ENCODE measurements at places on chromosomes 2 and 18.

- DNase-seq: no peak
These were observed 162.6 kb downstream of the PDE11A start for GRCh38 chr2:177909962-177910361.

DNA sequence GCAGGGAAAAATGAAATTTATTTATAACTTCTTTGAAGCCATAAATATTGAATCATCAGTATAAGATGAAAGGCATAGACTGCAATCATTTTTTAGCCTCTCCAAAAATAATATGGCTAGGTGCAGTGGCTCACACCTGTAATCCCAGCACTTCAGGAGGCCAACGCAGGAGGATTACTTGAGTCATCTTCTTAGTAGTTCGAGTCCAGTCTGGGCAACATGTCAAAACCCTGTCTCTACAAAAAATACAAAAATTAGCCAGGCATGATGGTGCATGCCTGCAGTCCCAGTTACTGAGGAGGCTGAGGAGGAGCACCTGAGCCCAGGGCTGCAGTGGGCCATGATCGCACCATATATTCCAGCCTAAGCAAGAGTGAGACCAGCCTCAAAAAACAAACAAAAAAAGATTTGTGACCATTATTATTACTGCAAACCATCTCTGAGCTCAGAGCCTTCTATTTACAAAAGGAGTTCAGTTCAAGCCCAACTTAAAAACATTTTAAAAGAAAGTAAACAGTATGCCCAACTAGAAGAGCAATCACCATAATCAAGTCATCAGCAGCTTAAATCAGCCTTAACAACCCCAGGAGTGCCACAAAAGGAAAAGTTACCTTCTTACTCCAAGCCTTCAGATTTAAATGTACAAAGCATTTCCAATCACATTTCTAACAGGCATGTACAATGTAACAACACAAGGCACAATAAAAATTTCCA lies 37.5 kb downstream of the KCNG3 start:
- no peak for DNase-seq

DNA sequence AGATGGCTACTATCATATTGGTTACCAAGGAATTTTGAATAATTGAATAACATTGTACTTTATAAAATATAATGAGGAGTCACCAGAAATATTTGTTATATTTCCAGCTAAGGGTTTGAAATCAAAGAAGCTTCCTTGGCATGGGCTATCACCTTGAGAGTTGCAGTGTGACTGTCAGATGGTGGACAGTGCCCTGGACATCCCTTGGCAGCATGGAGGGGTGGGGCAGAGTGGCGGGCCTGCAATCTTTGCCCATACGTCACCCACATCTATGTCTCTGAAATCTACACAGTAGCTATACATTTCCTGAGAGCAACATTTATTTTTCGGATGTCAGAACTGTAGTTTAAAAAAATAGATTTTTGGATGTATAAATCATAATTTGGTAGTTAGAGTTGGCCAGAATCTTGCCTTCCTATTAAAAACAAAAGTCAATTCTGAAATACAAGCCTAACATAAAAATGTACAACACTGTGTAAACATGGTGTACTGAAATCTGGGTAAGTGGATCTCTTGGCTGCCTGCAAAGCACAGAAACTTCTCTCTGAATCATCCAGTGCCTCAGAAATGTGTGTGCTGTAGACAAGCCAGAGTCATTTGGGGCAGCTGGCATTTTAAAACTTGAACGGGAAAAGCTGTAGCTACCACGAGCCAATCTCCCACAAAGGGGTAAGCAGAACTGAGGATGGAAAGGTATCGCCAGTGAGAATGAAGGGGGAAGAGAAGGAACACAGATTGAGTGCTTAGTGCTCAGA lies 124.2 kb upstream of the ARHGAP28 start:
- DNase-seq: no peak

- no peak for DNase-seq
These were observed 50.9 kb downstream of the ADNP2 start for GRCh38 chr18:80159713-80160636.

- no peak for DNase-seq
These were observed 177.4 kb downstream of the ASXL3 start for GRCh38 chr18:33755391-33755790.

DNA sequence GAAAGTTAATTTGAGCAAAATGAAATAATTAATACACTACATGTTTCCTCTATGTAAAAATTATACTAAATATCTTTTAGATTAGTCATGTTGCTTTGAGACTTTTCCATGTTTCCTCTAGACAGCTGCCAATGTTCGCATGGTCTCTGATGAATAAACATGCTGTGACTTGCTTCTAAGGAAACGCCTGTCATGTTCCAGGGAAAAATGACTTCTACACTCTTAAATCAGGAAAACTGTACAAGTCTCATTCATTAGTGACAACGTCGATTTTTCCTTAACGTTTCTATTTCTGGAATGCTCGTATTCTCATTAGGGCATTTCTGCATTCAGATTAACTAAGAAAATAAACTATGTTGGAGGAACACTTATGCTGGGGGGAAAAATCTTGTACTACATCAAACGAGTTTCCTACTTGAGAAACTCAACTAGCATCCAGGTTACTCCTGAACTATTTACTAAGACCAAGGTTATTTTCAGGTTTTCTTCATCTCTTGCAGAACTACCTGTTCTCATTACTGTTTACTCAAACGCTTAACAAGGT lies 1.6 kb downstream of the COBLL1 start:
- no peak for DNase-seq

DNA sequence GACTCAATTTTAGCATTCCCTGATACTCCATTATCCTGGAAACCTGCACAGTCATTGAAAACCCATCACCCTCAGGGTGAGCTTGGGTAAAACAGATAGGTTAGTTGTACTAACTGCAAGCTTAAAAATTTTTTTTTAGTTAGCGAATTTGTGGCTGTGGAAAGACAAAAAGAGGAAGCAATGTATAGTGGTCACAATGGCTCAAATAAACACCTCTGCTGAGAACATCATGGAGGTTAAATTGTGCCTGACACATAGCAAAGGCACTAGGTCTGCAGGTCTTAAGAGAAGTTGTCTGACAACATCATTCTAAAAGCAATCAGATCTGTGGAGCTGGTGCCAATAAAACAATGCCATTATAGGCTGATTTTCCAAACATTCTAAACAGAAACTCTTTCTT lies 84.4 kb upstream of the CAVIN2 start:
- no peak for DNase-seq

GRCh38 chr2:233821196-233821595 lies 33.1 kb downstream of the HJURP start:
- DNase-seq: no peak
